ENCODE measurements at places on chromosomes 11 and 22.

DNA sequence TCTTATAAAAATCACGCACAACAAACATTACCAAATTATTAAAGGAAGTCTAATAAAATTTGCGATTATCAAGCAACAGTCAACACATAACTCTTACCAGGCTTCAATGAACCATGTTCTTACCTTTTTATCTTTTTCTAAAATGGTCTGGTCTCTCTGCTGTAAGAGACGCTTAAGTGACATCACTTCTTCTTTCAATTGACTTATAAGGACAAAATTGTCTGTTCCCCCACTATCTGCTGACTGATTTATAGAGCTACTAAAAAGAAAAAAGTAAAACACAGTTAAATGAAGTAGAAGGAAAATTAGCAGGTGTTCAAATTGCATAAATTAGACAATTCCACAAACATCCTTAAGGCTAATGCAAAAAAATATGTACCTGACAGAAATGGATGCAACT lies 10.9 kb downstream of the FAM76B start:
- DNase-seq = no peak

GRCh38 chr11:105910095-105910715 lies 111.8 kb downstream of the MSANTD4 start:
- no peak for DNase-seq

DNA sequence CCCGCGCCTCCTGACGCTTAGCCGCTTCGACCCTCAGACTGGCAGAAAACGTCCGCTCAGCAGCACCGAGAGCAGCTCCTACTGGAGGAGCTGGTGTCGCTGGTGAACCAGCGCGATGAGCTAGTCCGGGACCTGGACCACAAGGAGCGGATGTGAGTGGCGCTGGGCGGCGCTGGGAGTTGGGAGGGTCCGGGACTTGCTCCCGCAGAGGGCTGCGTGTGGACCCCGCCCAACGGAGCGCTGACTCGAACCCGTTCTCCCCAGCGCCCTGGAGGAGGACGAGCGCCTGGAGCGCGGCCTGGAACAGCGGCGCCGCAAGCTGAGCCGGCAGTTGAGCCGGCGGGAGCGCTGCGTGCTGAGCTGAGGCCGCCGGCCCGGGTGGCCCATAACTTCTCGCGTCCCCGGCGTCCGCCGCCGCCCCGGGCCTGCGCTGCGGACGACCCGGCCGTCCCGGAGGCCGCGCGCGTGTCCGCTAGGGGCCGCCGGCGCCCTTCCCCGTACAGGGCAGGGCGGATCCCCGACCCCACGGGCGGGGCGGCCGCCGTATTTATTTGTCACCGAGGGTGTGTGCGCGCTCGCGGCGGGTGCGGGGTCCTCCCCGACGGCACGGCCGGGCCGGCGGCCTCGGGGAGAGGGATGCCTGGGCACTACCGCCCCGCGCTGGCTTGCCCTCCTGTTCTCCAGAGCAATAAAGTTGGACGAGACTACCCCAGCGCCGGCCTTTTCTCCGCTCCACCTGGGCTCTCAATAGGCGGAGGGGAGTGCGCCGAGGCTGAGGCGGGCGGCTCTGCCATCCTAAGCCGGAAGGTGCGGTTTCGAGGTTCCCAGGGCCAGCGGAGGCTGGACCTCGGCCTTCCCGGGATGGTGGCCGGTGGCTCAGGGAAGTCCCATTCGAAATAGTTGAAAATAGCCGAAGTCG lies 3.4 kb downstream of the KCNK7 start:
- DNase-seq = no peak

- DNase-seq = no peak
Measured at GRCh38 chr11:22341588-22341931, 3.4 kb downstream of the SLC17A6 start.

All from fibroblast of the conjunctiva (primary cell).